ENCODE measurements at places on chromosomes 3 and 15. TPM values are rescaled to one million over a fixed set of nuclear protein-coding genes. Genes with fewer than 3 reads are reported as not detected.

Gene CCR9
- not detected for total RNA-seq

Gene AHSG
- total RNA-seq = not detected

Gene FSIP1
- 0.38 TPM for total RNA-seq

Gene P2RY14
- 1.2 TPM for total RNA-seq

Gene SCG3
- total RNA-seq = not detected

Gene ERC2
- 9.4 TPM for total RNA-seq

Gene CFAP92
- total RNA-seq = 1.1 TPM

Gene TMC3
- total RNA-seq = not detected

Gene SST
- not detected for total RNA-seq

Gene CELF6
- 3.4 TPM for total RNA-seq

Gene ACKR2
- 0.96 TPM for total RNA-seq

Gene SCAANT1
- total RNA-seq = not detected

Gene DHFR2
- 4.6 TPM for total RNA-seq

Gene CCDC39
- total RNA-seq = not detected

- H3K36me3 ChIP-seq = no peaks in the 10 kb centered on the region
- no peak overlapping the region for H3K27ac ChIP-seq
- no peaks in the 10 kb centered on the region for H3K4me1 ChIP-seq
- DNase-seq = no peak
- no peak overlapping the region for H3K4me3 ChIP-seq
These were observed 751.0 kb downstream of the VGLL3 start for GRCh38 chr3:86239946-86240345.

DNA sequence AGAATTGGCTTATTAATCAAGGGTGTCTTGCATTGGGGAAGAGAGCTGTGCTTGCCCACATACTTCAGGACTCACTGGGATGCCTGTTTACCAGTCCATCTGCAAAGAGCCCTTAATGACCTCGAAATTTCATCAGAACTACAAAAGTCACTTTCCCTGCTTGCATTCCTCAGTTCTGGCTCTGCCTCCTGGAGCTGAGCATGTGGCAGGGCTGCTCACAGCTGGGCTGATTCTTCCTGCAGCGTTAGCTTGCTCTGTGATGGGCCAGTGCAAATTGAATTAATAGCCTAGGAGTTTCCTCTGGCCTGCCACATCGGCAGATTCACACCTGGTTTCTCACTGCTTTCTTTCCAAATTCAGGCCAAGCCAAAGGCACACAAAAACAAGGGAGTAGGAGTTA lies 108.9 kb downstream of the DUT start:
- no peak overlapping the region for H3K4me3 ChIP-seq
- no peak overlapping the region for H3K27ac ChIP-seq
- H3K4me1 ChIP-seq = peaks cover 4% of the 10 kb centered on the region
- no peaks in the 10 kb centered on the region for H3K27me3 ChIP-seq
- H3K36me3 ChIP-seq = no peaks in the 10 kb centered on the region
- DNase-seq = peak; percentile 37

- H3K36me3 ChIP-seq = no peaks in the 10 kb centered on the region
- no peak overlapping the region for H3K4me3 ChIP-seq
- DNase-seq = no peak
- H3K4me1 ChIP-seq = no peaks in the 10 kb centered on the region
These were observed 38.0 kb downstream of the TMEM41A start for GRCh38 chr3:185460719-185461350.

DNA sequence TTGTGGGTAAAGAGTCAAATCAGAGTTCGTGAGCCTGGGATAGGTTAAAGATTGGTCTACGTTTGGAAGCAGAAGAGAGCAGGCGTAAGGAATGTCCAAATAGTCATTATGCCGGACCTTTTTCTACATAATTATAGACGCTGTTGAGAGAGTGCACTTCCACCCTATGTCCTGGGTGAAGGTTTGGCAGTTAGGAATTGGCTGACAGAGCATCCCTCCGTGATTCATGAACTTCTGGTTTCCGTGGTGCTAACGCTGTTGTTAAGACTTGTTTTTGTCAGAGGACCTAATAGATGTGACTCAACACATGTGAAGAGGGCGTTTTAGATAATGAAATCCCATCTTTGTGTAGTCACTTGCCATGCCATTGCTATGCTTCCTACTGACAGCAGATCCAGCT lies 1.1 kb downstream of the EAF1 start:
- H3K36me3 ChIP-seq = no peaks in the 10 kb centered on the region
- H3K27me3 ChIP-seq = no peaks in the 10 kb centered on the region
- peaks cover 9% of the 10 kb centered on the region for H3K4me1 ChIP-seq
- H3K27ac ChIP-seq = no peak overlapping the region

DNA sequence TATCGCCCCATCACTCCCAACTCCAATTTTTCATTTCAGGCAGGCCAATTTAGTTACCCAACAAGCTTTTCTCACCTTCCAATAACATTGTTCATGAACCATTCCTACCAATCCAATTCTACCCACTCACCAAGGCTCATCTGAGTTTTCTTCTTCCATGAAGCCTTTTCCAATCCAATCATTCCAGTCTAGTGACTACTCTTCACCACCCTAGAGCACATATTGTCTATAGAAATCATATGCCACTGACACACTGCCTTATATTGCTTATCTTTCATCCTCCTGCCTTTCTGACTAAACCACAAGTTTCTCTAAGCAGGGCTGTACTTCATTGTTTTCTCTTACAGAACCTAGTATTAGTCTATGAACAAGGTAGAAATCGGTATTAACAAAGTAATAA lies 11.4 kb downstream of the CCDC14 start:
- no peak overlapping the region for H3K27ac ChIP-seq
- no peak for DNase-seq
- no peaks in the 10 kb centered on the region for H3K4me1 ChIP-seq
- H3K27me3 ChIP-seq = no peaks in the 10 kb centered on the region
- no peaks in the 10 kb centered on the region for H3K36me3 ChIP-seq

GRCh38 chr3:118802325-118803095 lies 232.1 kb downstream of the IGSF11 start:
- no peak overlapping the region for H3K4me3 ChIP-seq
- no peaks in the 10 kb centered on the region for H3K27me3 ChIP-seq
- no peaks in the 10 kb centered on the region for H3K4me1 ChIP-seq
- no peak overlapping the region for H3K27ac ChIP-seq

GRCh38 chr3:149783576-149783975 lies 8.8 kb downstream of the ANKUB1 start:
- no peak overlapping the region for H3K4me3 ChIP-seq
- no peak for DNase-seq
- no peaks in the 10 kb centered on the region for H3K27me3 ChIP-seq
- H3K36me3 ChIP-seq = no peaks in the 10 kb centered on the region
- H3K4me1 ChIP-seq = no peaks in the 10 kb centered on the region

DNA sequence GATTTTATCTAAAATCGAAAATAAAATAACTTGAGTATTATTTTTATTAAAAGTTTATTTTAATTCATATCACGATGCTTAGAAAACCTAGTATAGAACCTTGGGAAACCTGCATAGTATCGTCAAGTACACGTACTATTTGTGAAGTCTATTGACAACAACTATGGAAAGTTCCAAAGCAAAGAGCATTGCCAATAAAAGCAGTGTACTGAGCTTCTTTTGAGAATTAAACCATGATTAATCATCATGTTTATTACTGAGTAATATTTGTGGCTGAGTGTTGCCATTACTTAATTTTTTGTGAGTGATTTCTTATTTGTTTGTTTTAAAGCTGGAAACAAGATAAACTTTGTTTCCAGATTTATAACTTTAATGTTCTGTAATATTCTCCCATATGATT lies 674.1 kb downstream of the CADM2 start:
- H3K36me3 ChIP-seq = no peaks in the 10 kb centered on the region
- no peak overlapping the region for H3K4me3 ChIP-seq
- H3K27ac ChIP-seq = no peak overlapping the region
- H3K27me3 ChIP-seq = no peaks in the 10 kb centered on the region
- DNase-seq = no peak

GRCh38 chr3:127927829-127928604 lies 13.0 kb downstream of the KBTBD12 start:
- no peaks in the 10 kb centered on the region for H3K36me3 ChIP-seq
- no peaks in the 10 kb centered on the region for H3K27me3 ChIP-seq
- H3K4me3 ChIP-seq = no peak overlapping the region
- no peak overlapping the region for H3K27ac ChIP-seq
- H3K4me1 ChIP-seq = no peaks in the 10 kb centered on the region

GRCh38 chr15:88874684-88875083 lies 20.7 kb downstream of the HAPLN3 start:
- H3K36me3 ChIP-seq = no peaks in the 10 kb centered on the region
- DNase-seq = no peak
- H3K27me3 ChIP-seq = no peaks in the 10 kb centered on the region
- H3K27ac ChIP-seq = no peak overlapping the region
- no peak overlapping the region for H3K4me3 ChIP-seq

- H3K27me3 ChIP-seq = no peaks in the 10 kb centered on the region
- H3K4me3 ChIP-seq = no peak overlapping the region
- no peak for DNase-seq
- H3K27ac ChIP-seq = no peak overlapping the region
- no peaks in the 10 kb centered on the region for H3K36me3 ChIP-seq
These were observed 2.4 kb downstream of the FAM219B start for GRCh38 chr15:74904190-74904805.

GRCh38 chr3:105343991-105344390 lies 22.7 kb upstream of the ALCAM start:
- no peaks in the 10 kb centered on the region for H3K36me3 ChIP-seq
- H3K4me3 ChIP-seq = no peak overlapping the region
- no peak overlapping the region for H3K27ac ChIP-seq
- no peak for DNase-seq
- no peaks in the 10 kb centered on the region for H3K4me1 ChIP-seq
- no peaks in the 10 kb centered on the region for H3K27me3 ChIP-seq

- no peaks in the 10 kb centered on the region for H3K36me3 ChIP-seq
- no peaks in the 10 kb centered on the region for H3K4me1 ChIP-seq
- H3K27me3 ChIP-seq = no peaks in the 10 kb centered on the region
- DNase-seq = no peak
These were observed 1159.2 kb downstream of the TUSC7 start for GRCh38 chr3:117868766-117869165.

- no peaks in the 10 kb centered on the region for H3K27me3 ChIP-seq
- H3K27ac ChIP-seq = no peak overlapping the region
- no peaks in the 10 kb centered on the region for H3K36me3 ChIP-seq
- DNase-seq = no peak
- no peaks in the 10 kb centered on the region for H3K4me1 ChIP-seq
- no peak overlapping the region for H3K4me3 ChIP-seq
These were observed 9.9 kb downstream of the GPR15 start for GRCh38 chr3:98541695-98542094.

DNA sequence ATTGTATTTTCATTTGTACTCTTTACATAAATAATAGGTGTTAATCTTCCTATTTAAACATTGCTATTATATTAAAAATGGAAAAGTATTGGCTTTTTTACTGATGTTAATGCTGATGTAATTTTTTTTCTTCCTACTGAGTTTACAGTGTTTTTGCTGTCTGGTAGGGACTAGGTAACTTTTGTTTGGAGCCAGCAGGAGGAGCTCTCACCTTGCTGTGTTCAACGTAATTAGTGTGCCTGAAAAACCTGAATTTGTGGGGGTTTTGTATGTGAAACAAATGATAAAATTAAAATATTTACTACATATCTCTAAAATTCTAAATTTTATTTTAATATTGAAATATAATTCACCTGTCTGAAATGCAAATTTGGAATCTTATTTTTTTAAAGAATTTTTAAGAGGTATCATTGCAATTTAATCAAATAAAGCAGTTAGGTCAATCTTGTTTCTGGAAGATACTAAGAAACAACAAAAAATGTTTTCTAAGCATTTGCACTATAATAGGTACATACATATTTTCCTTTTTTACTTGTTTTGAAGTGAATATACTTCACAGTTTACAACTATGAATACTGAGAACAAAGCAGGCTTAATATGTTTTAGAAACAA lies 48.8 kb downstream of the EPHA6 start:
- DNase-seq = no peak
- no peaks in the 10 kb centered on the region for H3K36me3 ChIP-seq
- H3K27me3 ChIP-seq = no peaks in the 10 kb centered on the region

DNA sequence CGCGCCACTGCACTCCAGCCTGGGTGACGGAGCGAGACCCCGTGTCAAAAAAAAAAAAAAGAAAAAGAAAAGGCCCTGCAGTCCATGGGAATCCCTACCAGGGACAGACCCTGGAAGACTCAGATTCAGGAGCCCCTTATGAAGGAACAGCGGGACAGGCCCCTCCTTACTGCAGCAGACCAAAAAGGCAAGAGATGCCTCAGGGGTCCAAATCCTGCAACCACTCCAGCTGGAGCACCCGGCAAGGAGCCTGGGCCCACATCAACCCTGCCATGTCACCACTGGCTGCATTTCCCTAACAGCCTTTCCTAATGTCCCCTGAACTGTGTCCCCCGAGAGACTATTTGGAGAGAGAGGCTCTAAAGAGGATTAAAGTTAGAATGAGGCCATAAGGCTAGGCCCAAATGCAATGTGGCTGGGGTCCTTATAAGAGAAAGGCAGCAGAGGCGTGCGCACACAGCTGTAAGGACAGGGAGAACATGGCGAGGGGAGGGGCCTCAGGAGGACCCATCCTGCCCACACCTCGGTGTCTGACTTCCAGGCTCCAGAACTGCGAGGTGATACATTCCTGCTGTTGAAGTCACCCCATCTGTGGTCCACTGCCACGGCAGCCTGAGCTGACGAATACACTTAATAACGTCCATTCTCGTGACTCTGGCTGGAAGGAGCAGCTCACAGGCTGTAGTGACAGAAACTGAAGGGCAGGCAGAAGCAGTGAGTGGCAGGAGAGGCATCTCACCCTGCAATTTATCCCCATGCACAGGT lies 78.1 kb downstream of the ATP10A start:
- no peak overlapping the region for H3K27ac ChIP-seq
- H3K4me1 ChIP-seq = peaks cover 10% of the 10 kb centered on the region
- no peak overlapping the region for H3K4me3 ChIP-seq
- no peak for DNase-seq
- no peaks in the 10 kb centered on the region for H3K27me3 ChIP-seq
- no peaks in the 10 kb centered on the region for H3K36me3 ChIP-seq

- no peaks in the 10 kb centered on the region for H3K27me3 ChIP-seq
- H3K36me3 ChIP-seq = no peaks in the 10 kb centered on the region
- H3K4me3 ChIP-seq = no peak overlapping the region
- DNase-seq = peak; percentile 16
- H3K27ac ChIP-seq = no peak overlapping the region
These were observed 27.6 kb downstream of the FBXW12 start for GRCh38 chr3:48399387-48400172.

GRCh38 chr3:85660451-85660850 lies 701.7 kb downstream of the CADM2 start:
- H3K27ac ChIP-seq = no peak overlapping the region
- H3K36me3 ChIP-seq = no peaks in the 10 kb centered on the region
- no peaks in the 10 kb centered on the region for H3K4me1 ChIP-seq
- no peaks in the 10 kb centered on the region for H3K27me3 ChIP-seq
